ENCODE measurements at places on chromosomes 1 and 21.

DNA sequence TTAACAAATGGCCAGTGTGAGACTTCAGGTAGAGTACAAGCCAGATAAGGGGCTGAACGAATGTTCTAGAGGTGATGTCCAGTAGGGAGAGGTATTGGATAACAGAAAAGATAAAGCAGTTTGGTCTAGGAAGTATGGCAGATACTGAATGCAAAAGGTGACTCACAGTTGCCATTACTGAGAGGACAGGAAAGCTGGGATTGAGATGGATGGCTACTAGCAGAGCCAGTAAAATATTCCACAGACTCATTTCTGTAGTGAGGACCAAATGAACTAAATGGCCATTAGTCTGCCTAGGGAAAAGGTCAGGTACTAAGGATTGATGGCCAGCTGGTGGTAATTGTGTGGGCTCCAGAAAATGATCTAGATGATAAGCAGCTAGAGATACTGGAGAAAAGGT is 11.5 kb downstream of the MACO1 start:
- DNase-seq = no peak

DNA sequence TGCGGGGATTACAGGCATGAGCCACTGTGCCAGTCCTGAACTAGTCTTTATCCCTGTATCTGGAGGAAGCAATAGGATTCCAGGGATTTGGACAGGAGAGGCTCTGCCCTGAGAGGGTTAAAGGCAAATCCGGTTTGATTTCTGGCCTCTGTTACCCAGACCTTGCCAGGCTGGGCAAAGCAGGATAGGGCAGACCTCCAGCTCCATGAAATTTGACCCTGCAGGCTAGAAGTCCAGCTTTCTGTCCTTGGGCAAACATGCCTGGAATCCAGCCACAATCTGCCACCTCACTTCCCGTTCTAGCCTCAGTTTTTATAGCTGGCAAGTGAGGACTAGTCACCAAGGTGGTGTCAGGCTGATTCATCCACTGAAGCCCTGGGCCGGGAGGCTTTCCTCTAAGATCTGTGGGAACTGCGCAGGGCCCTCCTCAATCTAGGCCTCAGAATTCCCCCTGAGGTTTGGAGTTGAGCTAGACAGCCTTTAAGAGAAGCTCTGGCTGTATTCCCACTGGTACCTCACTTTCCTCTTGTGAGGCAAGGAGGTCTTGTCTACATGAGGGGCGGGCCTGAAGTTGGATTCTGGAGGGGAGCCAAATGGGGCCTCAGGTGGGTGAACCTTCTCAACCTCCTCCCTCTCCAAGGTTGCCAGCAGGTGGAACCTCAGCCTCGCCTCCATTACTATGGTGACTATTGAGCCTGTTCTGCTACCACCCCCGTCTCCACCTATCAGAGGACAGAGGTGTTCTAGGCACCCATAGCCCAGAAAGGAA is 7.0 kb upstream of the P3R3URF start:
- DNase-seq = peak; percentile 86

DNA sequence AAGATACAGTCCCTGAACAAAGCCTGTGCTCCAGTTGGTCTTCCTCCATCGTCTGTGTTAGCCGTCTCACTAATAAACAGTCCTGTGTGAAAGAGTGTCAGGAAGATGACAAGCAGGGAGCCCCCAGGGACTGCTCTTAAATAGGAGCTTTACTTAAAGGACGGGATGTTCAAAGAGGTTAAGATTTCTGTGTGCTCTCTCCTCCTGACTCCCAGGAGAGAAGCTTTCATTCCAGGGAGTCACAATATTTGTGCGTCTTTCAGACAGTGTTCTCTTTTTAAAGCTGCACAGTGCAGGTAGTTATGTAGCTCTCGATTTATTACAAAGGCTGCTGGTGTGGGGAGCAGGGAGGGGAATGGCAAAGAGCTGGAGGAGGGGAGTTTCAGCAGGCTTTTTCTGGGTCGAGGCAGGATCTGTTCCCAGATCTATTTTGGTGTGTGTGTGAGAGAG is 43.5 kb downstream of the STYXL2 start:
- DNase-seq = no peak

DNA sequence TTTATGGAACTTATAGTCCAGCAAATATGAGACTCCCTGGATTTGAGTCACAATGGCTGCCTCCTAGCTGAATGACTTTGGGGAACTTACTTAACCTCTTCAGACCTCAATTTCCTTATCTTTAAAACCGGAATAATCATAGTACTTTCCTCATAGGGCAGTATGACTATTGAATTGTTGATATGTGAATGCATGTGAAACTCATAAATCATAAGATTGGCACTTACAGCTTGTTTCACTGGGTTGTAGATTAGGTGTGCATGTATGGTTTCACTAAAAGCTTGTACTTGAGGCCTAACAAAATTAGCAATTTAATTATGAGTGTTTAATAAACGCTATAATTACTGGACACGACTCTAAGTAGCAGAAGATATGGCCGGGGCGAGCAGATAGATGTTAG is 72.5 kb downstream of the ST6GALNAC5 start:
- DNase-seq = no peak

DNA sequence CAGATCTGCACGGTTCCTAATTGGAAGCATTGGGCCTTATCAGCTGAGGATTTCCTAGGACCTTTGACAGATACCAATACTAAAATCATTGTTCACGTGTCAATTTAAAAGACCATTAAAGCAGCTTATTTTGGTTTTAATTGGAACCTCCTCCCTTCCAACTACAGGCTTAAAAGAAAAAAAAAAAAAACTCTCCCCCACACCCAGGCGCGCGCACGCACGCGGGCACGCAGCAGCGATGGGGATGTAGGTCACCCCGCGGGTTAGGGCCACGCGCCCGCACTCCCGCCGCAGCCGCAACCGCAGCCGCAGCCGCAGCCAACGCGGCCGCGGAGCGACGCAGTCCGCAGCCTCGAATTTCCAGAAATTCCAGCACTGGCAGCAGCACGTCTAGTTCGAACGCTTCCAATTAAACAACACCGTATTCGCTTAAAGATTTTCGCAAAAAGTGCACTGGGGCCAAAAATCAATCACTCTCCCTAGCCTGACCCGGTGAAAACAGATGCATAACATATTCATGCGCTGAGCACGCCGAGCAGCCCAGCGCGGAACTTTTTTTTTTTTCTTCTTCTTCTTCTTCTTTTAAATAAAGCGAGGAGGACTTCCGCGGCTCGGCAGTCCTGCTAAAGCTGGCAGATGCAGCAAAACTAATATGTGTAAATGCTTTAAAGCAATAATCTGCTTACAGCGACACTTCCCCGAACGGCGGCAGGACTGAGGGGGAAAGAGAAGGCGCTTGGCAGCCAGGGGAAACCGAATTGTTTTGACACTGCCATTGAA is 13.3 kb upstream of the BARHL2 start:
- peak; percentile 9 for DNase-seq

- no peak for DNase-seq
Observed at GRCh38 chr1:15173863-15174614, 20.5 kb downstream of the TMEM51 start.

GRCh38 chr1:42957880-42958487 is 684 bp downstream of the SLC2A1 start:
- DNase-seq = peak; percentile 87

GRCh38 chr1:161723459-161724141 is 2.3 kb downstream of the FCRLB start:
- DNase-seq = no peak

DNA sequence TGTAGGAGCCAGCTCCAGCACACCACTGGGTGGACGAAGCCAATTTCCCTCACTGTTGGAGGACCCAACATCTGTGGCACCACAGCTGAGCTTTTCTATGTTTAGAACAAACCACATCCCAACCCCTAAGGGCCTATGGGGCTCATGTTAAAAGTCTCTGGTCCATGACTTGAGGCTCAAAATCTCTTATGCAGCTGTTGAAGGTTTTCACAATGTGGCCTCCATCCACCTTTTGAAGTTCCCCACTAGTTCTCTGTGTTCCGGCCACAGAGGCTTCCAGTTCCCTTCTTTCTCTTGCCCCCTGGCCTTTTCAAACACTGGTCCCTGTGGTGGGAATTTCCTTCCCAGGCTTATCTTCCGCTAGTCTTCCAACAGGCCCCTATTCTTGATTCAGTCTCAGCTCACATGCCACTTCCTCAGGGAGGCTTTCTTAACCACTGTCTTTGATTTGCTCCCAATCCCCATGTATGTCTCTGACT is 3.9 kb upstream of the IFNLR1 start:
- no peak for DNase-seq

GRCh38 chr1:44842862-44843655 is at the start of gene PTCH2:
TSS of gene PTCH2 (minus strand) at chr1:44843253. CDS start at chr1:44842932, 321 bp downstream.
- DNase-seq = peak; percentile 85

DNA sequence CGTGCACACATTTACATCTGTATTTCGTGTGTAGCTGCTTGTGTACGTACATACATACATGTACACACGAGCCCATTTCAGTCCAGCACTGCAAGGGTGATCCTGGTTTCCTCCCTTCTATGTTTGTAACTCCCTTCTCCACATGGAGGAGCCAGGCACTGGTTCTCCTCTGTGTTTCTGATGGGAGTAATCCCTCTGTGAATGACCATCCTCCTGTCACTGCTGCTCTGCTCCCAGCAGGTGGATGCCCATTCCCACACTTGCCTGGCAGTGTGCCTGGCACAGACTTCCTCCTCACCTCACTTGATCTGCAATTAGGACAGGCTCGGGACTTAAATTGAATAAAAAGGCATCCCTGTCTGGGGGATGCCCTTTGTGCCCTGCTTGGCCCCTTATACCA is 37.1 kb downstream of the TRAPPC10 start:
- no peak for DNase-seq

DNA sequence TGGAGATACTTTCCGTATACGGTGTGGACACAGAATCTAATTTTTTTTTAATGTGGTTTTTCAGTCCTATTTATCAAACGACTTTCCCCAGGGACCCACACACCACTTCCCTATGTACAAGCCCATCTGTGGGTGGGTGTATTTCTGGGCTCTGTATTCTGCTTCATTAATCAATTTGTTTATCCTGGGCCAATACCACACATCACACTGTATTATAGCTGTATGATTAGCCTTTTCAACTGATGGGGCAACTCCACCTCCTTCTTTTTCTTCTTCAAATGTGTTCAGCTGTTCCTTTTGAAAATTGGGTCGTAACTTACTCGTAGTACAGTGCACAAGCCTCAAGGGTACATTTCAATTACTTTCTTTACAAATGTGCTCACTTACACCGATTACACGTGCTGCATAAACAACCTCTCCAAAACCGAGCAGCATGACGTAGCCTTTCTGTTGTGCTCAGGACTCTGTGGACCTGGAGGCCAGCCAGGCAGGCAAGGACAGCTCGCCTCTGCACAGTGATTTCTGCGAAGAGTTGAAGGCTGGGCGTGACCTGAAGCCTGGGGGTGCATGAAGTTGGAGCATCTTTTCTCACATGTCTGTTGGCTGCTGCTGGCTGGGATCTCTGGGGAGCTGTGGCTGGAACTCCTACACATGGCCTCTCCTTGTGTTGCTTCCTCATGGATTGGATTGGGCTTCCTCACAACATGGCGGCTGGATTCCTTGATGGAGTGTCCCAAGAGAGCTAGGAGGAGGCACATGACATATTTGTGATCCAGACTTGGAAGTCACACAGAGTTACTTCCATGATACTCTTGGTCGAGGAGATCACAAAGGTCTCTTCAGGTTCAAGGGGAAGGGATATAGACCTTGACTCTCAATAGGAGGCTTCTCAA is 126.5 kb downstream of the CRYAA start:
- no peak for DNase-seq

Data from fibroblast of skin of scalp (primary cell).